CD4-positive, CD25-positive, alpha-beta regulatory T cell (primary cell): ENCODE measurements at places on chromosomes 13 and 19. TPM values are rescaled to one million over a fixed set of nuclear protein-coding genes. Genes with fewer than 3 reads are reported as not detected.

The PODNL1 gene
- total RNA-seq, result not detected

DNA sequence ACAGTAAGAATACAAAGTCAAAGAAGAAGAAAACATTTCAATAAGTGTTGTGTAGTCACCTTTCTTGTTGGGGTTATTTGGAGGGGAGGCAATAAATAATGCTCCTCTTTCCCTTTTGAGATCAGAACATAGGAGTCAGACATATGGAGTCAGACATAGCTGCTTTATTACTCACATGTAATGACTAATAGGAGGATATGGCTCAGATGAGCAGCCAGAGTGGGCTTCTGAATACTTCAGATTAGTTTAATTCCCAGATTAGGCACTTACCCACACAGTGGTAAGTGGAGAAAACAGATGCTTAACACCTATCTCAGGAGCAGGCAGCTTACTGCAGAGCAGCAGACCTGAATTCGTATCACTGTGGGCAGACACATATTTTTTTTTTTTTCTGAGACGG lies 31.7 kb upstream of the C1QTNF9B start:
- H3K27me3 ChIP-seq, result peaks cover 13% of the 10 kb centered on the region
- no peak overlapping the region for H3K4me3 ChIP-seq
- H3K27ac ChIP-seq, result no peak overlapping the region
- no peaks in the 10 kb centered on the region for H3K4me1 ChIP-seq
- no peak for DNase-seq

The FCGBP gene
- total RNA-seq, result 8.4 TPM

GRCh38 chr13:112849500-112849899 lies 119.5 kb upstream of the MCF2L start:
- H3K27ac ChIP-seq, result no peak overlapping the region
- DNase-seq, result no peak
- no peaks in the 10 kb centered on the region for H3K4me1 ChIP-seq
- H3K36me3 ChIP-seq, result peaks cover 38% of the 10 kb centered on the region

- H3K36me3 ChIP-seq, result peaks cover 56% of the 10 kb centered on the region
- H3K4me1 ChIP-seq, result no peaks in the 10 kb centered on the region
- no peak overlapping the region for H3K4me3 ChIP-seq
- H3K27ac ChIP-seq, result no peak overlapping the region
- DNase-seq, result no peak
These were observed 125.2 kb downstream of the ATP11A start for GRCh38 chr13:112814905-112815585.
